ENCODE measurements at places on chromosomes 12 and 14.
A peak's percentile ranks its signal among the peaks of the same experiment; 100 is the strongest.

- no peak for DNase-seq
These were observed 1.7 kb downstream of the ZNF410 start for GRCh38 chr14:73888460-73888725.

DNA sequence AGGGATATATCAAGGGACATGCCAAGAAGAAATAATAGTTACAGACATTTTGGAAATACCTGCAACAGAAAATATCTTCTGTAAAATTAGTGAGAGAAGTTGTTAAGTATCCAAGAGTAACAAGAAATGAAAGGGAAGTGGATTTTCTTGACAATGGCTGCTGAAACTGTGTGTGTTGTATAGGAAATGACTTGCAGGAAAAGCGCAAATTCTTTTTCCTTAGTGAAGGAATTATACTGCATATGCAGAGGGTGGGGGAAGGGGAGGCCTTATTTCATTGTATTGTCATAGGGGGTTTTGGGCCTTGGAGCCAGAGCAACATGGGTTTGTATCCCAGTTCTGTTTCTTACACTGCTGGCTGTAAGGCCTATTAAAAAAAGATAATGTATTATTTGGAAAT lies 84.4 kb upstream of the DDHD1 start:
- no peak for DNase-seq

DNA sequence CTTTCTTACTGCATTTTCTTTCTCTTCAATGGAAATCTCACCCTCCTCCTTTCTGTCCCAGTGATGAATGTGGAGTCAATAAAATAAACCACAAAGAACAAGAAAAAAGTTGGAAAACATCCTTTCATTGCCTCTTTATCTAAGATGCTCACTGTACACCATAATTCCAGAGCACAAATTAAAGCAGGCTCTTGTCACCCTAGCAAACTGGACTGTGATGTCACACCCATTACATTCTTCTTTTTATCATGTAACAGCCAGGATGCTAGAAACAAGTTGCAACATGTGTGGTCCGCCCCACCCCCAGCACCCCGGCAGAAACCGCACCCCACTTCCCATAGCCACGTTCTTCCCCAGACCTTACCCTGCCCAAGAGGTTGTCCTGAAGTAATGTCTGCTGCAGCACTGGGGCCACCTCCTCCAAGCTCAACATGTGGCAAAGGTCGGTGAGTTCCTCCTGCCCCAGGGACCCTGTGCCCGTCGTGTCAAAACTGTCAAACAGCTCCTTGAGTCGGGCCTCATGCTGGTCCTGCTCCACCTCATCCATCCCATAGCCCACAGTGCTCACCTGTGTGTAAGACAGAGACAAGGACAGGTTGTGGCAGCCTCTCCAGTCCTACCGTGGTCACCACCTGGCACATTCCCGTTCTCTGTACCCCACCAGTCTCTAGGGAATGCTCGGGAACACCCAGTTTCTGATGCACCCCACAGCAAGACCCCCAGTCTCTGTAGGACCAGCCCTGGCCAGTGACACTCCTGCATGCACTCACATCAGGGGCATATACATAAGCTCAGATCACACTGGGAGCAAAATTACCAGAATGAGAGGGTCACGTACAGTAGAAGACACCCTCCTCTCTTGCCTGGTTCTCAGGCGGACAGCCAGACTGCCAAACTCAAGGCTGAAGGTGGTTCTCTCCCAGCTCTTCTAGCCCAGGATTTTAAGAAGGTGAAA lies 9.2 kb downstream of the NIN start:
- DNase-seq, result peak; percentile 79

- DNase-seq, result no peak
These were observed 10.1 kb upstream of the RAB35 start for GRCh38 chr12:120126635-120127005.

- DNase-seq, result no peak
These were observed 90.1 kb upstream of the KCNA1 start for GRCh38 chr12:4819654-4820053.

- no peak for DNase-seq
These were observed 21.0 kb downstream of the WIF1 start for GRCh38 chr12:65100140-65100539.

DNA sequence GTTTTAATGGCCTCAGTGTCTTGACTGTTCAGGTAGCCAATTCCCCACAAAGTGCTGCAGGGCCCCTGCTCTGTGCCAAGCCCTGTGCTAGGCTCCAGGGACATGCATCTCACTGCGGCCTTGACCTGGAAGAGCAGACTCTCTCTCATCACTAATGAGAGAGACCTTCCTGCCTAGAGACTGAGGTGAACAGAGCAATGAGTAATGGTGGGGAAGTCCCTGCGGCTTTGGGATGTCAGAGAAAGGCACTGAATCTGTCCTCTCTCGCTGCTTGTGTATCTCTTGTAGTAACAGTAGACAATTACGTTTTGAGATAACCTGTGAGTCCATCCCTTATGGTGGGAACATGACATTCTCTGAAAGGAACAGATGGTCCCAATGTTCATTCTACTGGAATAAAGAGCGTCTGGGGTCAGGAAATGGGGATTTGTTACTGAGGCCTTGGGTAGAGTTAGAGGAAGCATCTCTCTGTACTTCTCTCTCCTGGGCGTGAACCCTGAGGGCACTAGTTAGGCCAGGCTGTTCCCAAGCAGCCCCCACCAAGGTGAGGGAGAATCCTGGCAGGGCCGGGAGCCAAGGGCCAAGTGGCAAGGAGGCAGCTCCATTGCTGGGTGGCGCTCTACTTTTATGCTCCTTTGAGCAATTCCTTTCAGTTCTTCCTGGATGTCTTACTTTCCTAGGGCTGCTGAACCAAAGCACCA lies 13.5 kb downstream of the NFATC4 start:
- DNase-seq, result no peak

GRCh38 chr12:78580296-78580695 lies 284.3 kb upstream of the SYT1 start:
- no peak for DNase-seq

DNA sequence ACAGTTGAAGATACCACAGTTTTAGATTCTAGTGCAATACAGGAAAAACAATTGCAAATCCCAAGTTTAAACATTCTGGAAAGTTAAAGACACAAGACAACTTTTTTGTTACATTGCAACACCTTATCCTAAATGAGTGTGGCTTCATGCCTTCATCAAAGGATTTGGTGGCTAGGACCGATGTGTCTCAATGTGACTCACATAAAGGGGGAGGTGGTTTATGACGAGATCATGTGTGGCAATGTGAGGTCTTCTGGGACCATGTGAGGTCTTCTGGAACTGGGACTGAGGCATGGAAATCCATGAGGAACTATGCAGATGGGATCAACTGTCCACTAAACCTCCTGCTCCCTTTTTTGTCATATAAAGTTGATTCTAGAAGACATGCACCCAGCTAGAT lies 166.2 kb downstream of the PAX9 start:
- DNase-seq, result no peak

GRCh38 chr14:56278383-56278782 lies 160.2 kb downstream of the PELI2 start:
- no peak for DNase-seq

- no peak for DNase-seq
These were observed 4.3 kb upstream of the BCDIN3D start for GRCh38 chr12:49847161-49847560.

DNA sequence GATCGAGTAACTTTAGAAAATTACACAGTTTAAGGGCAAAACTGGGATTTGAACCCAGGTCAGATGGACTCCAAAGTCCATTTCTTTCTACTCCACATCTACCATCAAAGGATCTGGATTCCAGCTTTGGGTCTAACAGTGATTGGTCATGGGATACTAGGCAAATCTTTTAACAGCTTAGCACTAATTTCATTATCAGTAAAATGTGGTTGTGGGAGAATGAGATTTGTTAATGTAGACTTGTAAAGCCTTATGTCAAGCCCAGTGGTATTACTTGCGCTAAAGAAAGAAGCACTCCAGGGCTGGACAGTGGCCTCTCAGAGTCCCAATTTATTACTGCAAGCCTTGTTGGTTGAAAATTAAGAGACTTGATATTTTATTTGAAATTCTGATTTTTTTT lies 65.2 kb upstream of the MANSC4 start:
- no peak for DNase-seq

GRCh38 chr14:86166541-86166940 lies 636.6 kb downstream of the FLRT2 start:
- no peak for DNase-seq

DNA sequence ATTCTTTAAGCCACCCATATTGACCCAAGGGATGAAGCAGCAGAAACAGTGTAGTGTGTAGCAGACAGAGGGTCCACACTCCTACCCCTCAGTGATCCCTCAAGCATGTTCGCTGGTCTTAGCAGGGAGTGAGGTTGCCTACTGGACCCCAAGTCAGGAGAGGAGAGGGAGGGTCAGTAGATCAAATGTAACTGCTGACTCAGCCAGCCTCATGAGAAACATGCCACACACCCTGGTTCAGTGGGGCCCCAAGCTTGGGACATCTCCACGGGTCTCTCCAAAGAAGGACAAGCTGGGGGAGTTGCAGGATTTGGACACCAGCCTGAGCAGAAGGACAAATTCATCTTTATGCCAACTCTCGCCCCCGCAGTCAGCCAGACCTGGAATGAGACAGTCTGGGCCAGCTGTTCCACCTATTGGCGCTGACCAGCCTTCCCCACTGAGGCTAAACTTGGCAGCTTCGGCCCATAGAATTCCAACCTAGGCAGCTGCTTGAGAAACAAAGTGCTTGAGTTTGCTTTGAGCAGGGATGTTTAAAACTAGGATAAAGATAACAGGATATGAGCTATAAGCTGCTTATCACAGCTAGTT lies 66.0 kb upstream of the ACTN1 start:
- no peak for DNase-seq

- no peak for DNase-seq
These were observed 156.7 kb upstream of the RTL1 start for GRCh38 chr14:101060171-101060601.

DNA sequence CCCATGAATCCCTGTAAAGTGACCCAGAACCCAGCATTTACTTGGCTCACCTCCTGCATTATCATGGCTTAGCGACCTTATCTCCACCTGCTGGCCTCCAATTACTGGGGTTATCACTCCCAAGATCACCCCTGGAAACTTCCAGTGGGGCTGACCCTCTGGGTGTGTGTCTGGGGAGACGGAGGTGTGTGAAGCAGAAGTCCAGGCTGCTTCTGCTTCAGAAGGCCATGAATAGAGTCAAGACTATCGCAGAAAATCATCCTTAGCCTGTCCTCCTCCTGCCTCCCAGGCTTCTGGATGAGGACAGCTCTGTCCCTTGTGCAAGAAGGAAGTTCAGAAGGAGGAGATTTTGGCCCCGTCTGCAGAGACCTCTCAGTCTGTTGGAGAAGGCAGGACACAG lies 408 bp upstream of the KRT72 start:
- no peak for DNase-seq

DNA sequence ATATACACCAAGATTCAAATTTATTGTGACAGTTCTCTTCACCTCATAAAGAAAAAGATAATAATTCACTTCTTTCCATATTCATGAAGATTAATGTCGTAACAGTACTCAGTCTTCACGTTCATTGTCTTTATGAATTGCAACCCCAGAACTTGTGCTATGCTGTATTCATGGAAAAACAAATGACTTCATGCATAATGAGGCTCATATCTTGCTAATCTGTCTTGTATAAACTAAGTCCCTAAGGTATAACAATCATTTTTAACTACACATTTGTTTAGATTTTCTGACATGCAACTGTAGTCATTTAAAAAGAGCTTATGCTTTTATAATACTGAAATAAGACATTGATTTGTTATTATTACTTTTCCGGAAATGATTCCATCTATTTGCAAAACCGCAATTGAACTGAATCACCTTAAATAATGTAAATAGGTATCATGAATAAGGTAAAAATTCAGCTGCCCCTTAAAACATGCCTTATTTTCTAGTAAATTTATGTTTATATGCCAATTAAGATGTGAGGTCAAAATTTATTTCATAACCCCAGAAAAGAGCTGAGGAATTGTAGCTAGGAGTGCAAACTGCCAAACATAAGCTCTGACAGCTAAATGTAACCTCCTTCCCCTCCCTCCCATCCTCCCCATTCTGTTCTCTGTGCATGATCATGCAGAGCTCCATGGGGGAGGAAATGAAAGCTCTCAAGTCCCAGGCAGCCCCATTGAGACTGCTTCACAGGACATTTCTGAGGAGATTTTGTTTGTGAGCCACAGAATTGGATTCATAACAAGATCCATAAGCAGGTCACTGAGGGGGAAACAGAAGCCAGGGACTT lies 301.6 kb downstream of the ATP23 start:
- no peak for DNase-seq

- DNase-seq, result no peak
These were observed 124.9 kb upstream of the ATXN7L3B start for GRCh38 chr12:74412606-74413230.

GRCh38 chr14:52874389-52874788 lies 76.5 kb downstream of the FERMT2 start:
- no peak for DNase-seq

DNA sequence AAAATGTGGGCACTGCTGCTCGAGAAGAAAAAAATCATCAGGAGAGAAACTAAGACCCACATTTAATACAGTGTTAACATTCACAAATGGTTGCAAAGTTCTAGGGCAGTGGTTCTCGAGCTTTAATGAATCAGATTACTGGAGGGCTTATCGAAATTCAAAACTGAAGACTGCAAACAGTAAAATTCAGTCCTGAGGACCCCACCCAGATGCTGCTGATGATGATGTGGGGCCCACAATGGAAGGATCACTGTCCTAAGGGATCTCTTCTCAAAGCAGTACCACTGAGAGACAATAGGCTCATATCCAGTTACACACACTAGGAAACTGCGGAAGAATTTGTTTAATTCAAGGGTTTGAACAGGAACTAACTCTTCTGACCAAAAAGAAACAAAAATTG lies 31.4 kb downstream of the DICER1 start:
- no peak for DNase-seq

DNA sequence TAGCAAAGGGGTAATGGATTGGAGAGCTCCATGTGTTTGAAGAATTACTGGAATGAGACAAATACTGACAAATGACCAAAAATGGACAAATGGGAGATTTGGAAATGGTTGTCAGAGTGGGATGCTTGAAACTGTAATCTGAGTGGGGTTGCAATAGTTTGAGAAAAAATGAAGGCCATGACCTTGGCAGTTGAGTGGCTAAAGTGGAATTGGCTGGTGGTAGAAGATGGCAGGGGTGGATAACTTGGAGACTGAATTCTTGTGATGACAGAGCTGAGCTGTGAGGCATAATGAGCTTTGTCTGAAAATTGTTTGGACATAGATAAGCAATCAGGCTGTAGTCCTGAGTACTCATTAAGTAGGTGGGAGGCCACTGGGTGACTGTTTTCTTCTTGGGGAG lies 222.5 kb upstream of the PRICKLE1 start:
- no peak for DNase-seq

DNA sequence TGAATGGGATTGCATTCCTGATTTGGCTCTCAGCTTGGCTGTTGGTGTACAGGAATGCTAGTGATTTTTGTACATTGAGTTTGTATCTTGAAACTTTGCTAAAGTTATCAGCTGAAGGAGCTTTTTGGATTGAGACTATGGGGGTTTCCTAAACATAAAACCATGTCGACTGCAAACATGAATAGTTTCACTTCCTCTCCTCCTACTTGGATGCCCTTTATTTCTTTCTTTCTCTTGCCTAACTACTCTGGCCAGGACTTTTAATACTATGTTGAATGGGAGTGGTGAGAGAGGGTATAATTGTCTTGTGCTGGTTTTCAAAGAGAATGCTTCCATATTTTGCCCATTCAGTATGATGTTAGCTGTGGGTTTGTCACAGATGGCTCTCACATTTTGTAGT lies 141.5 kb downstream of the CEP83 start:
- DNase-seq, result no peak

GRCh38 chr12:44570036-44570583 lies 306.0 kb downstream of the NELL2 start:
- DNase-seq, result no peak
